ENCODE measurements at places on chromosomes 1 and 21. TPM values are rescaled to one million over a fixed set of nuclear protein-coding genes. Genes with fewer than 3 reads are reported as not detected.

DNA sequence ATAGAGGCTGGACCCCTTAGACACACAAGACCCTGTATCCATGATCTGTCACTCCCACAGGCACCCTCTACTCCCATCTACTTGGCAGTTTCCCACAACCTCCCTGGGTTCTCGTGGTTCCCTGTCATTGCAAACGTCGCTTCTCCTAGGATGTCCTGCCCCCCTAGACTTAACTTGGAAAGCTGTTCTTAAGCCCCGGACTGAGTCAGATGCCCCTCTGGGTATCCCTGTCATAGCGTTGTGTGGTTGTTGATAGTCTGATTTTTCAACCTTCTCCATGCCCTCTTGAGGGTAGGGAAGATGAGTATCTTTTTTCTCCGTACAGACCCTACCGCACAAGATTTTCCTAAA, 11.8 kb downstream of the RCC1 start:
- DNase-seq = peak; percentile 37

DNA sequence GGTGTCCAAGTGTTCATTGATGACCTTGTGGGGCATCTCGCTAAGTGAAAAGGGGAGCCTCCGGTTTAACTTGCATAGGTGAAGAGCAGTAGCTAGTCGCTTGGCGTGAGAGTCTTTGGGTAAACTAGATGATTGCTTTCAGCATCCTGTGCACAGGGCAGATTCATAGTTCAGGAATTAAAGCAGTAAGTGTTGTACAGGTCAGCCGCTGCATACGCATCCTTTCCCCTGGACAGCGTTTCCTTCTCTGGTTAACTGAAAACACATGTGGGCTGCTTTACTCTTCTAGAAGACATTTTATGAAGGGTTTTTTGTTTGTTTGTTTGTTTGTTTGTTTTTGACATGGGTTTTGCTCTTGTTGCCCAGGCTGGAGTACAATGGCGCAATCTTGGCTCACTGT, 12.1 kb downstream of the NDUFV3 start:
- peak; percentile 7 for DNase-seq

Gene SLC2A5
- total RNA-seq = not detected

- peak; percentile 62 for DNase-seq
These were observed 103.2 kb upstream of the KIF26B start for GRCh38 chr1:245051349-245052221.

GRCh38 chr1:53410100-53410541, 49.1 kb upstream of the DMRTB1 start:
- DNase-seq = peak; percentile 47

GRCh38 chr21:36839123-36839522, 127.3 kb downstream of the HLCS start:
- DNase-seq = peak; percentile 91

DNA sequence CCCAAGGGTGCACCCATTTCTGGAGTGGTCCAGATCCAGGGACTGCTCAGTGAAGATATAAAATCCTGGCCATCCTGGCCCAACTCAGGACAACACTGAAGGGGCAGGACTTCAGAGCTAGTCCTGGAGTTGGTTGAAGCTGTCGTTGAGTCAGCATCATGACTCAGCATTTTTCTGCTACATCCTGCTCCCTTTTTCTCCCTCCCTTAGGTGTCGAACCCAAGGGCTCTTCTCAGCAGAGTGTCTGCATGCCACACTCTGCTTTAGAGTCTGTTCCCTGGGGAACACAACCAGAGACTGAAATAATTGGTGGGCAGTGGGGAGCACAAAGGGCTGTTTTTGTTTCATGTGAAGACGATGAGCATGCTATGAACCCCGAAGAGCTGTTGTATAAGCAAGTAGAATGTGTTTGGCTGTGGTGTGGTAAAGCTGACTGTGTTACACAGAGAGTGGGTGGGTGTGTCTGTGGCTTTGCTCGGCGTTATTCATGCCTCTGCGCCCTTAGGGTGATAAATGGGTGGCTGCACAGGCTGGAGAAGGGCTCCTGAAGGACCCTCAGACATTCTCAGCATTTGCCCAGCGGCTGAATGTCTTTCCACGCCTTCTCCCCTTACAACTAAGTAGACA, 167.2 kb downstream of the CYYR1 start:
- peak; percentile 72 for DNase-seq

DNA sequence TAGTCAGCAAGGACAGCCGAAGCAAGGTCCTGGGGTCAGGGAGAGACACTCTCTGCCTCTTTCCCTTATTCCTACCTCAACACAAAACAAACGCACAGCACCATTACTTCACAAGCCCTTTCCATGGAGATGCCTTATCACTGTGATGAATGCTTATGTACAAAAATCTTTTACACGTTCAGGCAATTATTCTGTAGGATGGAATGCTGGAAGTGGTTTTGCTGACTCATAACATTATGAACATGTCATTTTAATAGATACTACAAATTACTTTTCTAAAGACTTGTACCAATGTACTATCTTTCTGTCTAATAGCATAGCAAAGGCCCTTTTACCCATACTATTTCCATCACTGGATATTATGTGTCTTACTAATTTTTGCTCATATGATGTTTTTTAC, 98.4 kb downstream of the TTLL7 start:
- peak; percentile 53 for DNase-seq

GRCh38 chr21:46552865-46553379, 52.0 kb downstream of the S100B start:
- DNase-seq = no peak

Gene PTPN7
- not detected for total RNA-seq

DNA sequence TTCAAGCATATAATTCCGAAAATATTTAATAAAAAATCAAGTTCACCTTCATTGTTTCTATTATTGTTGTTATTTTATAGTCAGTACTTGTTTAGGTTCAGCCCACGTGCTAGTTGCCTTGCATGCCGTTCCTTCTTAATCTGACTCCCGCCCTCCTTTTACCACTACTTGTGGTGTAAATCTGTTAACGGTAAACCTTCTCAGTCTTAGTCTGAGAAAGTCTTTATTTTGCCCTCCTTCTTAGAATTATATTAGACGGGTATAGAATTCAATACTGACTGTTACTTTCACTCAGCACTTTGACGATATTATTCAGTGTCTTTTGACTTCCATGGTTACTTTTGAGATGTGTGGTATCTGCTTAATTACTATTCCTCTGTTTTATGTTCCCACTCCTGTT, 104.8 kb downstream of the RGL1 start:
- no peak for DNase-seq

GRCh38 chr1:191963286-191963685, 195.0 kb upstream of the RGS18 start:
- peak; percentile 59 for DNase-seq

DNA sequence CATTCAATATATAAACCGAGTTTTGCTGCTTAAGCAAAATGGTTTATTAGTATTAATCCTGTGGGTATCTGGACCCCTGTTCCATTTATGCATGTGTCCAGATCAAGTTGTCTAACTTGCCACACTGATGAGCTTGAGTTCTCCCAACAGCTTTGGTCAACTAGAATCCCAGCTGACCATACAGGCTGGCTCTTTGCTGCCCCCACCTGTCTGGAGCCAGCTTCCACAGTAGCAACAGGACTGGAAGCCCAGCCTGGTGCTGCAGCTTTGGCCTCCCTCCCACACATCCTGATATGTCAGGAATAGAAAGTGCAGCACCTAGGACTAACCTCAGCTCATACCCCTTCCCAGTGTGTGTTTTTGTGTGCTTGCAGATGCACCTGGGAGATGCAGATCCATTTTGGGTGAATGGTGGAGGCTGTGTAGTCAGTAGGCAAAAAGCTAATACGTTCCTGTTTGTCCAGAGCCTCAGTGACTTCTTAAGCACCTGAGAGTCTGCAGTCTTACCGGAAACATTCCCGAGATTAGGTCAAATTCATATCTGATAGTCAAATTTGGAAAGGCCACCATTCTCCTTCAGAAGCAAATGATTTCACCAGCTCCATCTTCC, 40.9 kb upstream of the BEND5 start:
- DNase-seq = peak; percentile 31

Gene IFNAR1
- 9.9 TPM for total RNA-seq

Gene S100B
- not detected for total RNA-seq

Gene SPATA17
- 0.18 TPM for total RNA-seq

DNA sequence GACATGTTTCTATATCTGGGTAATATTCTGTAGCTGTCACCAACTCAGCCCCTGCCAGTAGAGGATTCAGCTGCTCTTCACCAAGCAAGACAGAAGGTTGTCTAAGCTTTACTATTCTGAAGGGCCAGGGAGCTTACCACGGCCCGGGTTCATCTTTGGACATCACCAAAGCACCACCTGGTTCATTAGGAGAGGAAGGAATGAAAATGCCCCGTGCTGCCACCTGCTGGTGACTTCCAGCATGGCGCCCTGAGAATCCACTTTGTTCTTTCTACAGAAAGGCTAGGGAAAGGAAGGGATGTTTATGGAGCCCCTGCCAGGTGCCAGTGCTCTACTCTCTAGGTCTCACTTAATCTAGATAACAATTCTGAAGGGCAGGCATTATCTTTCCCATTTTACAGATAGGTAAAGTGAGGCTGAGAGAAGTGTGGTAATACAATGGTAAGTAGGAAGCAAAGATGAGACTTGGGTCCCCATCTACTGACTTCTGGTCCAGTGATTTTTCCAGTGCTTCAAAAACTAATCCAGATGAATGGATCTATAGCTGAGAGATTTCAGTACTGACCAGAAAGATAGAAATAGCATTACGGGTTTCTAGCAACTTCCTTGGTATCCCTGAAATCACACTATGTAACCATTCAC, 79.5 kb downstream of the BEND5 start:
- peak; percentile 21 for DNase-seq

Gene TSSK3
- total RNA-seq = not detected

- no peak for DNase-seq
These were observed 55.9 kb upstream of the GRHL3 start for GRCh38 chr1:24263211-24263610.

Gene TSTD1
- total RNA-seq = not detected

Gene PRDM16
- not detected for total RNA-seq

GRCh38 chr21:40719615-40720014, 127.3 kb downstream of the DSCAM start:
- no peak for DNase-seq

DNA sequence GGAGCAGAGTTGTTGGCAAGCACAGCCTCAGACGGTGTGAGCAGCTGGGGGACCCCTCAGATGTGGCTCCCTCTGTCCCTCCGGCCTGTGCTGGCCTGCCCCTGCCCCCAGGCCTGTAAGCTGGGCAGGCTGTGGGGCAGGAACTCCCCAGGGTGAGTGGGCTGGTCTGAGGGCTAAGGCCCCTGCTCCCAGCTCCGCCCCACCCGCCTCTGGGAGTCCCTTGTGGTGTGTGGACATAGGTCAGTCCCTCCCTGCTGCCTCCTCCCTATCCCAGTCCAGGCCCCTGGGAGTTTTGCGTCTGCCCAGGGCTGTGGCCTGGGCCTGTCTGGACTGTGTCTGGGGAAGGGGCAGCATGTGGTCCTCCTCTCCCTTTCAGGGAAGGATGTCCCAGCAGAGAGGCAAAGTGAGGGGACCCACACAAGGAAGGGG, 3.6 kb upstream of the VWA1 start:
- DNase-seq = no peak
